ENCODE measurements at places on chromosomes 3 and 15.

GRCh38 chr15:69489073-69489571 lies 36.5 kb downstream of the RPLP1 start:
- DNase-seq = peak; percentile 59

DNA sequence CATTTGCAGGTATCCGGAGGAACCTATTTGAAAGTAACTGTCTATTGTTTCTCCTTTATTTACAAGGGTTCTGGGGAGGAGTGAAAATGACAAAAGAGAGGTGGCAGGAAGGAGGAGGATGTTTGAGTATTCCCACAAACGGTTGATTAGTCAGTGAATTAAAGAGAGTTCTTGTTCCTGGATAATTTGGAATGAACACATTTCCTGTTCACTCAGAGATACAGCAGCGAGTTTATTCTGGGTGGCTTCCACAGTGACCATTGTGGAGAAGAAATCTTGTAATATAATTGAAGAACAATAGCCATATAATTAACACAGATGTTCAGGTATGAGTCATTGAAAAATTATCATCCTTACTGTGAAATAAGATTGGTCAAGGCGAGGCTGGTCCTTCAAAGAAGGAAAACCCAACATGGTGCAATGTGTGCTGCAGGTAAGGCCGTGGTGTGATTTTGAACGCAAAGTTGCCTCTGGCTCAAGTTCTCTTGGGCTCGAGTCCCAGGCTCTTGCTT lies 77.3 kb downstream of the NFKBIZ start:
- DNase-seq = peak; percentile 60

DNA sequence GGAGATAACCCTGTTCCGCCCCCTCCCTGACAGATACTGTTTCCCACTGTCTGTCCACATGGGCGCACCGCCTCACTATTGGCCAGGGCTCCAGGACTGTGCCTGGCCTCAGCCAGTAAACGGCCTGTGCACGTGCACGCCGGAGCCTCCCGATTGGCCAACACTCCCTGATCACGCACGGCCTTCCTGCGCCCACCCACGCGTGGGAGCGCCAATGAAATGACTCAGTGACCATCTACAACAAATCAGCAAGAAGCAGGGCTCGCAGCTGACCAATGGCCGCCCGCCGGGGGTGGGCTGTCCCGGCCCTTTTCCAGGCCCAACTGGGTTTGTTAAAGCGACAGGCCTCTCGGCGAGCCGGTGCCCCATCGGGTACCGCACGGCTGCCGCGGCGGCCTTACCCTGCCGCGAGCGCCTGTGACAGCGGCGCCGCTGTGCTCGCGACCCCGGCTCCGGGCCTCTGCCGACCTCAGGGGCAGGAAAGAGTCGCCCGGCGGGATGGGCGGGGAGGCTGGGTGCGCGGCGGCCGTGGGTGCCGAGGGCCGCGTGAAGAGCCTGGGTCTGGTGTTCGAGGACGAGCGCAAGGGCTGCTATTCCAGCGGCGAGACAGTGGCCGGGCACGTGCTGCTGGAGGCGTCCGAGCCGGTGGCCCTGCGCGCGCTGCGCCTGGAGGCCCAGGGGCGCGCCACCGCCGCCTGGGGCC lies at the start of gene ARRDC4:
ARRDC4 (plus strand) TSS at position 340 of the 703 bp plus-strand sequence; CDS start at position 499, 159 bp downstream.
- peak; percentile 100 for DNase-seq

GRCh38 chr3:14256561-14257342 lies 78.1 kb downstream of the LSM3 start:
- no peak for DNase-seq

DNA sequence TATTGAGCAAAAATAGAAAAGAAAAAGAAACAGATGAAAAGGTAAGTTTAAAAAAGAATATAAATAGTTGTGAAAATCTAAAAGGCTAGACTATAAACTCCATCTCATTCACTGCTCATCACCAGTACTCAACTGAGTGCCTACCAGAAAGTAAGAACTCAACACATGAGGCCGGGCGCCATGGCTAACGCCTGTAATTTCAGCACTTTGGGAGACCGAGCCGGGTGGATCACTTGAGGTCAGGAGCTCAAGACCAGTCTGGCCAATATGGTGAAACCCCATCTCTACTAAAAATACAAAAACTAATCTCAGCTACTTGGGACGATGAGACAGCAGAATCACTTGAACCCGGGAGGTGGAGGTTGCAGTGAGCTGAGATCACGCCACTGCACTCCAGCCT lies 19.3 kb downstream of the LSAMP start:
- no peak for DNase-seq

DNA sequence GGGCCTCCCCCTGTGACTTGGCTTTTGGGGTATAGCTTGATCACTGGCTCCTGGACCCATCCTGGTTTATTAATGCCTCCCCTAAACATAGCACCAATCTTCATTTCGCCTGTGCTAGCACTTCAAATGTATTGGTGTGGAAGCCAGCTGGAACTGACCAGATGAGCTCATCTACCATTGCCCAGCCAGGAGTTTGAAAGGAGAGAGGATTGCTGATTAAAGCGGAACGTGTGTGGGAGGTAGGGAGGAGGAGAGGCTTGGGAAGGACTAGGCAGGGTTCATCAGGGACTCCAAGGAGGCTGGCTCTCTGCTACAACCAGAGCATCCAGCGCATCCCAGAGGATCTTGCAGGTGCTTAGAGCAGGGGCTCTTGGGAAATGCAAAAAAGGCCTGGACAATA lies 34.4 kb upstream of the TLE3 start:
- peak; percentile 79 for DNase-seq

Measured in GM23248 (cell line).